ENCODE measurements at places on chromosomes 13 and 19.

- no peak for DNase-seq
Observed at GRCh38 chr13:50969691-50970090, 60.1 kb downstream of the RNASEH2B start.

DNA sequence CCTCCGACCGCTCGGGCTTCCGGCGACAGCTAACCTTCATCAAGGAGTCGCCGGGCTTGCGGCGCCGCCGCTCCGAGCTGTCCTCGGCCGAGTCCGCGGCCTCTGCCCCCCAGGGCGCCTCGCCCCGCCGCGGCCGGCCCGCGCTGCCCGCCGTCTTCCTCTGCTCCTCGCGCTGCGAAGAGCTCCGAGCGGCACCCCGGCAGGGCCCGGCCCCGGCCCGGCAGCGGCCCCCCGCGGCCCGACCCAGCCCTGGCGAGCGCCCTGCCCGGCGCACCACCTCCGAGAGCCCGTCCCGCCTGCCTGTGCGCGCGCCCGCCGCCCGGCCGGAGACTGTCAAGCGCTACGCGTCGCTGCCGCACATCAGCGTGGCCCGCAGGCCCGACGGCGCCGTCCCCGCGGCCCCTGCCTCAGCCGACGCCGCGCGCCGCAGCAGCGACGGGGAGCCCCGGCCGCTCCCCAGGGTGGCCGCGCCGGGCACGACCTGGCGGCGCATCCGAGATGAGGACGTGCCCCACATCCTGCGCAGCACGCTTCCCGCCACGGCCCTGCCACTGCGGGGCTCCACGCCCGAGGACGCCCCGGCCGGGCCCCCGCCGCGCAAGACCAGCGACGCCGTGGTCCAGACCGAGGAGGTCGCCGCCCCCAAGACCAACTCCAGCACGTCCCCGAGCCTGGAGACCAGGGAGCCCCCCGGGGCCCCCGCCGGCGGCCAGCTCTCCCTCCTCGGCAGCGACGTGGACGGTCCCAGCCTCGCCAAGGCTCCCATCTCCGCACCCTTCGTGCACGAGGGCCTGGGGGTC lies 9.6 kb downstream of the C19orf25 start:
- peak; percentile 78 for DNase-seq

DNA sequence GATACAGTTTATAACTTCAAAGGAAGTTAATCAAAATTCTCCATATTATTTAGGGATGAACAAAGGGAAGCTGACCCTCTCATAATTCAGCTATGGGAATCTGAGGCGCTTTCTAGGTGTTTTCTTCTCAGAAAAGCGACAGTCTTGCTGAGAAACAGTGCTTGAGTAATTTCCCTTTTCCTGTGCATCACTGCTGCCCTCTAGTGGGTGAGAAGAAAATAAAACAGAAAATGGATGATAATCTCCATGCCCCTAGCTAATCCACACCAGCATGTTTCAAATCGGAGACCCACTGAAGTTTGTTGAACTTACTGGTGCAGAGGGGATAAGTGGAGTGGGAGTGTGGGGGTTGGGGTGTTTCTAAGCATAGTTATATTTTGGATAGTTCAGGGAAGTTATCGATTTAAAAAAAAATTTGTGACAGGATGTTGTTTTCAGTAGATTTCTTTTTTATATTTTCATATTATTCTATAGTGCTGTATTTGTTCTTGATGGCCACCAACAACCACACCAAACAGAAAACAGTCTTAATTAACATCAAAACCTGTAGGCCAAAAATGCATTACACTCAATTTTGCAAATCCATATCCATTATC lies 21.4 kb downstream of the LCP1 start:
- DNase-seq: no peak

DNA sequence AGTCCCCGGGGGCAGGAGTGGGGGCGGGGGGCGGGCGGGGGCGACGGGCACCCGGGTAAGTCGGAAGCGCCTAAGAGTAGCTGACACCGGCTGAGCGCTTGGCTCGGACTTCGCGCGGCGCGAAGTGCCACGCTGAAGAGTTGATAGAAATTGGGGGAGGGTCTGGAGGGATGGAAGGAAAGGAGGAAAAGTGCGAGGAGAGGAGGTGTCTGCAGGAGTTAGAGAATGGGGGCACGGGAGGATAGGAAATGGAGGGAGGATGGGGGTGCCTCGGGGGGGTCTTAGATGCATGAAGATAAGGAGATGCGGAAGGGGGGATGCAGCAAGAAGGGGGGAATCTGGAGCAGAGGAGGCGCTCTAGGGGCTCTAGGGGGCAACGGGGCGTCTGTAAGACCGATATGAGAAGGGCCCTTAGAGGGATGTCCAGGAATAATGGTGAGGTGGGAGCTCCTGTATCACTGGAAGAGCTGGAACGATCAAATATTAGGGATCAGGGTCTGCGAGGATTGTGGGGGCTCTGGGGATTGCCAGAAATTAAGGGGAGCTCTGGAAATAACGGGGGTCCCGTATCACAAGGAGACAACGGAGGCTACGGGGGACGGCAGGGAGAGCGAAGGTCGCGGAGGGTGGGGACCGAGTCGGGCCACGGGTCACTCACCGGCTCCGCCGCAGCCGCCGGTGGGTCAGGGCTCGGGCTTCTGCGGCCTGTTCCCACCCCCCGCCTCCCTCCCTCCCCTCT lies at the start of gene MYPOP:
TSS of gene MYPOP (minus strand) at position 702 of the 739 bp plus-strand sequence. CDS start 840 bp downstream, outside the sequence.
- no peak for DNase-seq

GRCh38 chr19:13768510-13768909 lies 4.2 kb downstream of the MRI1 start:
- DNase-seq: no peak

DNA sequence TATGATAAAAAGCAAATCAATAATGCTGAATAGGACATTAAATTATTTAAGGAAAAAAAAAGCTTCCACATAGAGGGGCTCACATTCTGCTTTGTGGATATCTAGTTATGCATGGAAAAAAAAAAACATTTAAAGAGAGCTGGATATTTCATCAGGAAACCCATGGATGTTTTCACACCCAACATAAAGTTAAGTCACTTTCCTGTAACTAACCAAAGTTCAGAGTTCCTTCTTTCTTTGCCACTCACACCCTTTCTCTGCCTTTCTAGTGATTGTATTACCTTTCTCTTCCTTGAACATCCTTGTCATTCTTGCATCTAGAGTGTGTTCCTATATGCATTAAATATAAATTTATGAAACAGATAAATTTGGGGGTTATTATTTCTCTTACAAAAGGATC lies 47.2 kb downstream of the RFXAP start:
- no peak for DNase-seq

DNA sequence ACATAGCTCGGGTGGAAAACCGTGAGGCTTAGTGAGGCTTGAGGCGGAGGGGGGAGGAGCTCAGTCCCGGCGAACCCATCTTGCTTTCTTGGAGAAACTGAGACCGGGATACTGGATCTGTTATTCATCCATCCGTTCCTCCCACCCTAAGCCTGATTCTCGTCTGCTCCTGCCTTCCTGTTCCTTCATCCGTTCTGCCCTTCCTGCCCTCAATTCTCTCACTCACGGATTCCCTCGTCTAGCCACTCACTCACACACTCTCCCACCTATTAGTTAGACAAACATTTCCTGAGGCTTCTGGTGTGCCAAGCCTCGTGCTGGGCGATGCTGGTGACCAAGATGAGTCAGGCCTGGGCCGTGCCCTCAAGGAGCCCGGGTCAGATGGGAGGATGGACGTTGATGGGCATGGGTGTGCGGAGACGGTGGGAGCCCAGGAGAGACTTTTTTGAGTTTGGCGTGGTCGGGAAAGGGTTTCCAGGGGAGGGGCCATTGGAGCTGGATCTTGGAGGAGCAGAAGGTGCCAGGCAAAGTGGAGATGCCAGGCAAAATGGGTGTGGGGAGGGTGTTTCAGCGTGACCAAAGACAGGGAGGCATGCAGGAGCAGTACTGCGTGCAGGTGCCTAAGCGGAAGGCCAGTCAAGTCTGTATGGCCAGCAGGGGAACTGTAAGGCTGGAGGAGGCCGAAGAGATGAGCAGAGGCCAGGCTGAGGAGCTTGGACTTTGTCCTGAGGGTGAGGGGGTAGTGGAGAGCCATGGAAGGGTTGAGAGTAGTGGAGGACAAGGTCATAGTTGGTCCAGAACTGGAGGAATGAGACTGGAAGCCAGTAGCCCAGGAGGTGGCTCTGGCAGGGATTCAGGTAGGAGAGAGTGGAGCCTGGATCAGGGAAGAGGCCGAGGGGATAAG lies 7.4 kb upstream of the CNFN start:
- DNase-seq: no peak

- no peak for DNase-seq
Observed at GRCh38 chr13:54627646-54628372, 1599.2 kb downstream of the OLFM4 start.

GRCh38 chr19:6059988-6060599 lies 50.2 kb downstream of the RFX2 start:
- no peak for DNase-seq

DNA sequence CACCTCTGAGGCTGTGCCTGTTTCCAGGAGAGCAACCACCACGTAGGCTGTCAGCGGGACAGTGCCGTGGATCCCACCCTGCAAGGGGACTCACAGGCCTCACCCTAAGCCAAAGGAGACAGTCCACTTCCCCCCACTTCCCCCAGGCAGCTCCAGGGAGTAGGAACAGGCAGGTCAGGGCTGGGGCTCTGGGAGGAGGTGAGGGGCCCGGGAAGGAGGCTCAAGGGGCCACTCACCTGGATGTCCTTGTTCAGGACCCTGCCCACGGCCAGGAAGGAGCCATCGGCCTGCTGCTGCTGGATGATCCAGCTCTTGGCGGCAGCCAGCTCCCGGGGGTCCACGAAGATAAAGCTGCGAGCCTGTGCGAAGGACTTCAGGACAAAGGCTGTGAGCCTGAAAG lies 25.6 kb downstream of the F2RL3 start:
- peak; percentile 51 for DNase-seq

DNA sequence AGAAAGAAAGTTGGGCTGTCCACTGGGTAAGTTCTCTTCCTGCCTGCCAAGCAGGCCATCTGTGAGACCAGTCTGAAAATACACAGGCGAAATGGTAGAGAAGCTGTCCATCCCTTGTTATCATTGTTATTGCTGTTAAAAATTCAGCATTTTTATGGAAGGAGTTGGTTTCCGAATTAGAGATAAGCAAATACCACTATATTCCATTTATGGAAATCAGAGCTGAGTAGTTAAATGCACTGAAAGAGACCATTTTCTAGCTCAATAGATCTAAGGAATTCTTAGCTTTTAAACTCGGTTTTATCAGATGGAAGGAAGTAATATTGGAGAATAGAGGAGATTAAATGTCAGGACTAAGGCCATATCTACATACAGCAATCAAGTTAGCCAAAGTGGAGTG lies 40.7 kb downstream of the MZT1 start:
- no peak for DNase-seq

- DNase-seq: no peak
Observed at GRCh38 chr13:54301085-54301484, 1272.5 kb downstream of the OLFM4 start.

DNA sequence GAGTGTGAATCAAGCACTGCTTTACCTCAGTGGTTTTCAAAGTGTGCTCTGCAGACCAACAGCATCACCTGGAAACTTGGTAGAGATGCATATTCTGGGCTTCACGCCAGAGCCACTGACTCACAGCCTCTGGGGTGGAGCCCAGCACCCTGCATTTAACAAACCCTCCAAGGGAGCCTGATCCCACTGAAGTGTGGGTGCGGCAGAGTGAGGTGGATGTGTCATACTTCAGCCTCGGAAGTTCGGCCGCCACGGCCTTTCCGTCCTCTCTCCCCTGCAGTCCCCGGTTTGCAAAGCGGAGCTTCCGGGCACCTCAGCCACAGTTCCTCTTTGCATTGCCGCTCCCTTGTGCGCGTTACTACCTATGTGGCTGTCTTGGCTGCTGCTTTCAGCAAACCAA lies 33.3 kb upstream of the MICU2 start:
- DNase-seq: peak; percentile 76

GRCh38 chr13:74919914-74920313 lies 562.1 kb downstream of the TBC1D4 start:
- DNase-seq: no peak

DNA sequence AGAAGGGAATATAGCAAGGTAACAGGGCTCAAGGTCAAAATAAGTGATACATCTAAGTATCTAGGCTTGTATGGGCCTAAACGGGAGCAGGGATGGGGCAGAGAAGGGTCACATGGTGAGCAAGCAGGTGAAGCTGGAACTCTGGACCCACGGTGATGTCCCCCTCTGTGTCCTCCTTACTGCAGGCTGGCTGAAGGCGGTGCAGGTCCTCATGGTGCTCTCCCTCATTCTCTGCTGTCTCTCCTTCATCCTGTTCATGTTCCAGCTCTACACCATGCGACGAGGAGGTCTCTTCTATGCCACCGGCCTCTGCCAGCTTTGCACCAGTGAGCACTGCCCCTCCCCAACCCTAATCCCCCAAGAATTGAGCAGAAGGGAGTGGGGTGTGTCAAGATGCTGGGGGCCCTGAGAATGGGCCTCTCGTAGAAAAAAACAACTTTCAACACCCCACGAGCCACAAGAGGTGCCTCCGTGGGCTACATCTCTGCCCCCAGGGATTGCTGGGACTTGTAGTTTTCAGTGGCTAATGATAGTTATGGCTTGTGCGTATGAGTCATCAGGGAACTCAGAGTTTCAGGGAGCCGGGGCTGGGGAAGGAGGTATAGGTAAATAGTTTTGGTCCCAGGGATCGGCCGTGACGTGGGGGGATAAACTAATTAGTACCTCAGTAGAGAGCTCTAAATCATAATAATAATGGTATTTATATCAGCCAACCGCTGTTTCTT lies 4.0 kb downstream of the EMP3 start:
- DNase-seq: no peak

- no peak for DNase-seq
Observed at GRCh38 chr19:53374743-53375142, 9.2 kb downstream of the ZNF525 start.

- no peak for DNase-seq
Observed at GRCh38 chr13:43307221-43307920, 284.0 kb downstream of the DNAJC15 start.

DNA sequence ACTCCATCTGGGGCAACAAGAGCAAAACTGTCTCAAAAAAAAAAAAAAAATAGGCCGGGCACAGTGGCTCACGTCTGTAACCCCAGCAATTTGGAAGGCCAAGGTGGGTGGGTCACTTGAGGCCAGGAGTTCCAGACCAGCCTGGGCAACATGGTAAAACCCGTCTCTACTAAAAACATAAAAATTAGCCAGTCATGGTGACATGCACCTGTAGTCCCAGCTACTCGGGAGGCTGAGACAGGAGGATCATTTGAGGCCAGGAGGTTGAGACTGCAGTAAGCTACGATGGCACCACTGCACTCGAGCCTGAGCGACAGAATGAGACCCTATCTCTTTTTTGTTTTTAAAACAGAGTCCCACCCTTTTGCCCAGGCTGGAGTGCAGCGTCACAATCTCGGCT lies 3.9 kb downstream of the IQCN start:
- no peak for DNase-seq

DNA sequence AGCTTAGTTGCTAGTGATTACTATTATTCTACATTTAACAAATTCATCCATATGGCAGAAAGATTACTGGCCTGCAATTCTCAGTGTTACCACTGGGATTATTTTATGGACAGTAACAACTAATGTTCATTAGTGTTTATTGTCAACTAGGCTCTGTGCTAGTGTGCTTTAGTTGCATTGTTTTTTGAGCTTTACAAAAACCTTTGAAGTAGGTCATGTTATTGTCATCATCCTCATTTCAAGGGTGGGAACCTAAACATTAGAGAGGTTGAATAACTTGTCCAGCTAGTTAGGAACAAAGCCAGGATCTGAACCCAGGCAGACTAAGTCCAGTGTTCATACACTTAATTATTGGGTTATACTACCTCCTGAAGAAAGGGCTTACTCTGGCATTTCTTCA lies 27.8 kb upstream of the TDRD3 start:
- DNase-seq: no peak

GRCh38 chr13:47004540-47004939 lies 107.7 kb upstream of the HTR2A start:
- DNase-seq: no peak

- DNase-seq: no peak
Observed at GRCh38 chr19:10105509-10106099, 558 bp upstream of the PPAN start.
